ENCODE measurements at places on chromosomes 5 and 9. TPM values are rescaled to one million over a fixed set of nuclear protein-coding genes. Genes with fewer than 3 reads are reported as not detected.
A peak's percentile ranks its signal among the peaks of the same experiment; 100 is the strongest.

DNA sequence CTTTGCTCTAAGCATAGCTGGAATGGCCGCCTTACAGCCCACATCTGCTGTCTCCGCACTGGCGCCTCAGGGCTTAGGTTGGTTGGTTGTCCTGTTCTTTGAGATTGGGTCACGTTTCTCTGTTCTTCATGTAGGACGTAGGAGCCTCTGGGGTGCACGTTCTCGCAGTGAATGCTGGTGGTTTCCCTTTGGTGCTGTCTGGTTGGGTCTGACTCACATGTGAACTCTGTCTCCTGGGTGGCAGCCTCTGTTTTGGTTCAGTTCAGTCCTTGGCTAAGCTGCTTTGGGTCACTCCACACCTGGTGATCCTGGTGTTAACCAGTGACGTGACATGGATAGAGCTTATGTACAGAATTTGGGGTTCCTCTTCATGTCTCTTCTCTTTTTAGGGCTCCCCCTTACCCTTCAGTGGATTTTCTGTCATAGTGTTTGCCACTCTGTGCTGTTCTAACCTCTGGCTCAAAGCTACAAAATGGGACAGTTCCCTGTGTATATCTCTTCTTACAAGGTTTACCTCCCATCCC lies 12.6 kb upstream of the LPCAT1 start:
- DNase-seq: no peak

DNA sequence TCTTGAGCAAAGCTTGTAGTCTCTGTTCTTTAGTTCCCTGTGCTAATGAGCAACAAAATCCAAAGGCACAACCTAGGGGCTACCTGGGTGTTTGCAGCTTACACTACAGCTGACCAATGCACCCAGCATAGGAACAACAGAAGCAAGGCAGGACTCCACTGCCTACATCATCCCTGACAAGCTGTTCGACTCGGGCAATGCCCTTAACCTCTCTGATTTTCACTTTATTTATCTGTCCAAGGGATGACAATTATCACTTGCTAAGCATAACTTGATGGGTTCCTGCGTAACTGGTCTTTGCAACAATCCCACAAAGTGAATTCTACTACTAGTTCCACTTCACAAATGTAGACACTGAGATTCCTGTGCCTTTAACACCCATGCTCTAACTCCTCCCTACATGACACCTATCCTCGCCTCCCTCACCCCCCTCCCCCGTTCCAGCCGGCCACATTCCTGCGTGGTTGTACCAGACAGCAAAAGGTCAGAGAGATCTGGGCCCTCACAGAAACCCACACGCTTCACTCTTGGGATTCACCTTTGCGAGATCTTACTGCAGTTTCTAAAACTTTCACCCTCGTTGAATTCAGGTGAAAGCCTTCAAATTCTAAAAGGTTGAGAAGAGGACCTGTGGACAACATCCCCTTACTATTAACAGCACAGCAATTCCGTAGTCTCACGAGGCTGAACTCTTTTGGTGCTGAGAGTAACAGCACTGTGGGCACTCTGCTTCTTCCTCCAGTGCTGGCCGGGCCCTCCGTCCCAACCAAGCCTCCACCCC lies 995 bp downstream of the IPPK start:
- no peak for DNase-seq

- no peak for DNase-seq
Measured at GRCh38 chr9:93028448-93029006, 30.0 kb upstream of the SUSD3 start.

DNA sequence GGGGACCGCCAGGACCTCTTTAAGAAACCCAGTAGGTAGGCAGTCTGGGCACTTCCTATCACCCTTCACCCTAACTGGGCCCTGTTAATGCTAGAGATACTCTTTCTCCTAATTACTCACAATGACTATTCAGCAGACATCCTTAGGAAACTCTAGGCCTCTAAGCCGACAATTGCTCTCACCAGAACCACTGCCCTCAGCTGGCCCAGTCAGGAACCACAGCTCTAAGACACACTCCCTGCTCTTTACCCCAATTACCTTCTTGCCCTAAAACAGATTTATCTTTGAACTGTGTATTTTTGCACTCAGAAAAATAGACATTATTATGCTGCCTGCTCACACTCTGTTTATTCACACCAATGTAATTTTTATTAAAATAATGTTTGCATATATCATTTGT lies 432.6 kb upstream of the SLC30A5 start:
- DNase-seq: peak; percentile 29

DNA sequence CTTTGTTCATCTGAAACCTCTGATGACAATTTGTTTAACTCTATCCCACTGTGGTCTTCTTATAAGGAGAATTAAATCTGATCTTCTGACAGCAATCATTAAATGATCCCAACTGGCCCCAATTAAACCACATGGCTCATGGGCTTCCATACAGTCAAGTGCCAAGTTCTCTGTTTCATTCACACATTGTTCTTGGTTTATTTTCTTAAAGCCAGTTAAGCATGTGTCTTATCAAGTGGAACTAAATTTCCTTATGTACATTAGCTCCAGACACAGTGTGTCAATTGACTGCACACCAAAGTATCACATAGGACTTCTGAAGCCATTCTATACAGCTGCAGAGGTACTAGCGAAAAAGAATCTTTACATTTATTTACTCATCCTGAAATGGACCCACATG lies 51.2 kb downstream of the MEF2C start:
- DNase-seq: no peak

GRCh38 chr5:123496892-123497291 lies 15.1 kb upstream of the CSNK1G3 start:
- no peak for DNase-seq

GRCh38 chr5:116559239-116559638 lies 15.4 kb downstream of the SEMA6A start:
- DNase-seq: no peak

DNA sequence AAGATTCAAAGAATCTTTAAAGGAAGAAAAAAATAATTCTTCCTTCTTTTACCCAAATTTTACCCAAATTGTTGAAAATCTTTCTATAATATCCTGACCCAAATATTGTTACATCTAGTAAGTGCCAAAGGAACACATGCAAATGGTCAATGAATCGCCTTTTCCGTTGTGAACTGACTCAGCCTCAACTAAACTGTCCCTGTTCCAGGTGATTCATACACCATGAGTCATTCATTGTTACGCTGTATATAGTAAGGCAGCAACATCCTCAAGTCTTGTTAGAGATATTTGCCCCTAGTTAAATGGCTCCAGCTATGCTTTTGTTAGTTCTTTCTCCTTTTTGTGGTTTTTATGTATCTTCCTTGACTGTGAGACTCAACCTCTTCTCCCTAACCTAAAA lies 9.7 kb downstream of the PTGER4 start:
- peak; percentile 92 for DNase-seq

GRCh38 chr5:172782169-172783039 lies 11.4 kb upstream of the DUSP1 start:
- no peak for DNase-seq

- no peak for DNase-seq
Measured at GRCh38 chr5:98631311-98632054, 142.0 kb upstream of the RGMB start.

DNA sequence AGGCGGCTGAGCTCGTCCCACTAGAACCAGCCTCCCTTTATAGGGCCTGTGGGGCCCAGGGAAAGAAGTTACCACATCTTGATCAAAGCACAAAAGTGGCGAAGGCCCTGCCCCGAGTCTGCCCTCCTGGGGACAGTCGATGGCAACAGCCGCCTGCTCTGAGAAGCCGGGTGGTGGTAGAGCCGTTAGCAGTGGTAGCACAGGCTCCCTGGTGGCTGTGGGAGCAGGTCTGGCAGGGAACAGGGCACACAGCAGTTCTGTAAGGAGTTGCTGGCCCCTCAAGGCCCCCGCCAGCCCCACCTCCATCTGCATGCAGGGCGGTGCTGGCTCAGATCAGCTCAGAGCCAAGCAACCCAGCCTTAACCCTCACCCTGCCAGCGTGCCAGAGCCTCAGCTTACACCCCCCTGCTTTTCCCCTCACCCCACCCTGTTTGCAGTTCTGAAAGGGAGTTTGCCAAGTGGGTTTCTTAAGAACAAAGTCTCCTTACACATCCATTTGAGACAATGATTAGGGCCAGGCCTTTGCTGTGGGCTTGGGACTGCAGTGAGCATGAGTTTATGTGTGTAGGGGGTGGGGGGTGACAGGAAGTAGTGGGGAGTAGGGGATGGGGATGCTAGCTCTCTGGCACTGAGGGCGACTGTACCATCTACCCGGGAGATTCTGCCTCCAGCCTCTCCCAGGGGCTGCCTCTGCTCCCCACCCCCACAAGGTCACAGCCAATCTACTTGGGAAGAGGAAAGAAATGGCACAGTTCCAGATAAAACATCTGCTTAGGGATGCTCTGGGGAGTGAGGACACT lies 11.8 kb downstream of the ACSL6 start:
- no peak for DNase-seq

DNA sequence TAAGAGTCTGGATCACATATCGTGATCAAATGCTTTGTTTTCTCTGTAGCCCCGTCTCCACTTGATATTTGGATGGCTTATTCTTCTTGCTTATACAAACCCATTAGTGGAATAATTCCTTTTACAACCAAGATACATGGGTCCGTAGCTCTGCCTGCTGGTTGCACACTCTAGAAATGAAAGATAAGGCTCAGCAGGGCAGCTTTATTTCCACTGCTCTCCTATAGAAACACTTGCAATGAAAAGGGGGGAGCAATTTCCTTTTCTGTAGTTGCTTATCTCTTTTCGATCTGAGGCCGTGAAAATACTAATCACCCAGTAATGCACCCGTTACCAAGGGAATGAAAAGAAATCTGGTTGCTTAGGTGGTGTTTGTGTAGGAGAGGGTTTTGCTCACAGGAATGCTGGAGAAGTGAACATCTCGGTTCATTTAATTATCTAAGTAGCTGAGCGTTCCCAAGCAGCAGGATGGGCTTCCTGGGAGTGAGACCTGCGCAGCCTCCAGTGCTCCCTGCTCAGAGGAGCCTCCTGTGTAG lies 131.7 kb downstream of the ADAMTS16 start:
- no peak for DNase-seq

- DNase-seq: peak; percentile 50
Measured at GRCh38 chr5:176578391-176578808, 29.3 kb downstream of the CDHR2 start.

DNA sequence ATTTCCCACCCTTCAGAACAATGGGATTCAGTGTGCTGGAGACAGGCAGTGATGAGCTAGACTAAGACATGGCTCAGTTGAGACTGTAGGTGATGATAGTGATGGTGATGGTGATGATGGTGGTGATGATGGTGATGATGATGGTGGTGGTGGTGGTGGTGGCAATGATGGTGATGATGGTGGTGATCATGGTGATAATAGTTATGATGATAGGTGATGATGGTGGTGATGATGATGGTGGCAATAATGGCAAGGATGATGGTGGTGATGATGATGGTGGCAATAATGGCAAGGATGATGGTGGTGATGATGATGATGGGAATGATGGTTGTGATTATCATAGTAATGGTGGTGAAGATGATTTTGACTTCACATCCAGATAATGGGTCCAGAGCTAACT lies 176.7 kb downstream of the NXNL2 start:
- no peak for DNase-seq

- DNase-seq: no peak
Measured at GRCh38 chr5:78636682-78637081, 11.9 kb downstream of the LHFPL2 start.

DNA sequence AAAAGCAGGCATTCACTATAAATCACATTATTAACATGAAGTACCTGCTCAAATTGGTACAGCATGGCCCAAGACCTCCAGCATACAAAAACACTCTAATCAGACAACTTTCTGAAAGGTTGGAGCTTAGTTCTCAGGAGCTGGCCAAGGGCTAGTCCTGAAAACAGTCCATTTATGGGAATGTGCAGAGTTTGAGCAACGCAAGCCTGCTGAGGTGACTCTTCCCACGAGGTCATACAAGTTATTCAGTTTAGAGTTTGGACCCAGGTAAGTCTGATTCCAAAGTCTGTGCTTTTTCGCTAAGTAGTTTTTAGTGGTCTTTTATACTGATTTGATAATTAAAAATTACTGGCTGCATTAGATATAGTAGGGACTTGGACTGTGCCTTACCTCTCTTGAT lies 52.6 kb downstream of the AP3S1 start:
- no peak for DNase-seq

GRCh38 chr9:92717201-92718085 lies 47.2 kb downstream of the BICD2 start:
- no peak for DNase-seq

DNA sequence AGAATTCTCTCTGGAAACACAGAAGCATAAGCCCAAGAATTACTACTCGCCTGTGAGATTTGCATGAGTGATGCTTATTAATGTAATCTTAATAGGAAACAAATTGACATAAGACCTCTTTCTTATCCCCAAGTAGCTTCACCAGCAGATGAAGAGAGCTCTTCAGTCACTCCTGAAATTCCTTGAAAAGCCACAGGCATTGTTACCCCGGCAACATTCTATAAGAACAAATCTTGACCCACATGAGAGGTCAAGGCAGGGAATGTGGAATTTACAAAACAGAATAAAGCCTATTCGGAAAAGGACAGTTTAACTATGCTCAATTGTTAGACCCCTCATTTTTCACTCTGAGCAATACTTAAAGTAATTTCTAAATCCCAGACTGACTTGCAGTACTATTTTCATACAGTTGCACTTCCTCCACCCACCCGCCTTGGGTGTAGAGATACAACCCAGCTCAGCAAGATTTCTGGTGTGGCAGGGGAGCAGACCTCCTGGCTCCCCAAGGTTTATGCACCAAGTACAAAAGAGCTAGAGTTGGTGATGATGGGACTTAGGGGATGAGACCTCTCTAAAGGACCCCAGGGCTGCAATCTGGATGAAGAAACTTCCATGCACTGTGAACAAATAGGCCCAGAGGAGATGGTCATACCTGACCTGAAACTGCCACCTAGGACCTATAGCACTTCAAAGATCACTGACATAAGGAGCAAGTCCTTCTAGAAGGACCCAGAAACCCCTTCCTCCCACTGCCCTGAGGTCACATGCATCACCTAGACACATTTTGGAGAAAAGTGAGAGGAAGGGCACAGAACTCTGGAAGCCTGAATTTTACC lies 242.1 kb downstream of the ZNF608 start:
- no peak for DNase-seq

The SOX30 gene
- total RNA-seq: not detected

The ARSI gene
- total RNA-seq: not detected

The GPBP1 gene
- total RNA-seq: 31.6 TPM

The SCGB3A2 gene
- not detected for total RNA-seq

The PTAR1 gene
- total RNA-seq: 36.0 TPM

The STRBP gene
- 11.5 TPM for total RNA-seq

The SPATA31E1 gene
- total RNA-seq: not detected

The GZMA gene
- total RNA-seq: not detected

The SLC4A9 gene
- not detected for total RNA-seq

The ARAP3 gene
- 4.4 TPM for total RNA-seq

The PCDHA5 gene
- total RNA-seq: 1.1 TPM

All from H4 (cell line).